Esophagus muscularis mucosa (tissue), 4 donors: ENCODE measurements at places on chromosomes 3 and 15. TPM values are rescaled to one million over a fixed set of nuclear protein-coding genes. Genes with fewer than 3 reads are reported as not detected.

DNA sequence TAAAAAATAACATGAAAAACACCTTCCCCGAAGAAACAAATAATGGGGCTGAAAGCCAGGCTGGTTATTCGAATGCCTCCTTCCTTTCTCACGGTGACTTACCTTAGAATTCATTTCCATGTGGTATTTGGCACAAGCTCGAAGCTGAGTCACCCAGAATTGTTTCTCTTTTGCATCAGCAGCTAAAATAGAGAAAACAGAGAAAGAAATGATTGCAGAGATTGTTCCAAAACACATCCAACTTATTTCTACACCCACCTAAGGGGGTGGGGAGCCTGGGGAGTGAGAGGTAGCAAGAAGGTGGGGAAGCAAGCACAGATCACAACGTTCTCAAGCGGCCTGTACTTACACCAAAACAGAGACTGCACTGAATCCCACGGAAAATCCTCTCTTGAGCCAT lies 104.7 kb downstream of the OSBPL10 start:
- H3K36me3 ChIP-seq = no peaks in the 10 kb centered on the region
- no peak for DNase-seq
- no peak overlapping the region for H3K27ac ChIP-seq
- H3K4me3 ChIP-seq = no peak overlapping the region

DNA sequence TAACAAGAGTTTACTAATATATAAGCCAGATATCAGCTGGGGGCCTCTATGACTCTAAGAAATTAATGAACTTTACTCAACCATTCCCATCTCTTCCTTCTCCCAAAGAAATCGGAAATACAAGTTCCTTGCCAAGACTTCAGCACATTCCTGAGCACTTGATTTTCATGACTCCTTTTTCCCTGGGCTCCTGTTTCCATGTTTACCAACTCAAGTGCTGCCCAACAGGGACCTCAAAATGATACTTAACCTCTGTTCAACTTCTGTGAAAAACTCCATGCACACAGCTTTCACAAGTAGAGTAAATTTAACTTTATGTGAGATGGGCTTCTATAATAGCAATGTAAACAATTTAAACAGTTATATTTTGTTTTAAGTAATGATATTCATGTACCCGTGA lies 315.8 kb upstream of the CDIN1 start:
- no peaks in the 10 kb centered on the region for H3K27me3 ChIP-seq
- DNase-seq = no peak
- H3K27ac ChIP-seq = no peak overlapping the region
- no peaks in the 10 kb centered on the region for H3K4me1 ChIP-seq
- no peaks in the 10 kb centered on the region for H3K36me3 ChIP-seq

GRCh38 chr3:99678023-99678422 lies 39.6 kb downstream of the COL8A1 start:
- H3K36me3 ChIP-seq = no peaks in the 10 kb centered on the region
- no peak overlapping the region for H3K4me3 ChIP-seq
- DNase-seq = no peak
- peaks cover 7% of the 10 kb centered on the region for H3K4me1 ChIP-seq
- H3K27ac ChIP-seq = peak overlapping the region; percentile 49

ZFYVE19 gene
- total RNA-seq = 36.8 TPM

TM4SF18 gene
- 8.0 TPM for total RNA-seq

C3orf80 gene
- total RNA-seq = 0.26 TPM

DNA sequence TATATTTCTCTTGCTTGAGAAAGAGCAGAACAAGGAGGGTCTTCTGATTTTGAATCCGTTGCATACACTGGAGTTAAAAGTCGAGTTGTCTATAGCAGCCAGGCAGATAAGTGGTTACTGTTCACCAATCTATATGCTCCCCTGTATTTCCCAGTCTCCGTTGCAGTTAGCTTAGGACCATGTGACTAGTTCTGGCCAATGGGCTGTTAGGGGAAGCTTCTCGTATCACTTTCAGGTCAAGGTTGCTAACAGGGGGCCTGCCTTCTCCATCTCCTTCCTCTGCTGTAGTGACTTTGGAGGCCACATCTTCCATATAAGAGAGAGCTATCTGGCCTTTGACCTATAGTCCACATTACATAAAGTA lies 188.5 kb upstream of the KBTBD8 start:
- no peak overlapping the region for H3K27ac ChIP-seq
- no peak for DNase-seq
- no peak overlapping the region for H3K4me3 ChIP-seq
- H3K4me1 ChIP-seq = peaks cover 10% of the 10 kb centered on the region
- H3K36me3 ChIP-seq = no peaks in the 10 kb centered on the region

- H3K27ac ChIP-seq = no peak overlapping the region
- H3K27me3 ChIP-seq = no peaks in the 10 kb centered on the region
- DNase-seq = no peak
- H3K4me1 ChIP-seq = peaks cover 9% of the 10 kb centered on the region
Observed at GRCh38 chr3:139675327-139675726, 2.4 kb downstream of the NMNAT3 start.

GRCh38 chr3:173396191-173397041 lies 1.1 kb upstream of the NLGN1 start:
- no peaks in the 10 kb centered on the region for H3K27me3 ChIP-seq
- H3K4me1 ChIP-seq = peaks cover 25% of the 10 kb centered on the region
- H3K36me3 ChIP-seq = no peaks in the 10 kb centered on the region
- DNase-seq = no peak

GRCh38 chr3:79414806-79415205 lies 353.0 kb downstream of the ROBO1 start:
- H3K27me3 ChIP-seq = no peaks in the 10 kb centered on the region
- no peak overlapping the region for H3K27ac ChIP-seq
- no peak overlapping the region for H3K4me3 ChIP-seq
- no peaks in the 10 kb centered on the region for H3K4me1 ChIP-seq
- no peaks in the 10 kb centered on the region for H3K36me3 ChIP-seq

RASGRP1 gene
- 0.42 TPM for total RNA-seq

- no peak overlapping the region for H3K27ac ChIP-seq
- H3K4me1 ChIP-seq = peaks cover 45% of the 10 kb centered on the region
- DNase-seq = no peak
- H3K36me3 ChIP-seq = no peaks in the 10 kb centered on the region
Observed at GRCh38 chr3:29764041-29764440, 483.2 kb downstream of the RBMS3 start.

DNA sequence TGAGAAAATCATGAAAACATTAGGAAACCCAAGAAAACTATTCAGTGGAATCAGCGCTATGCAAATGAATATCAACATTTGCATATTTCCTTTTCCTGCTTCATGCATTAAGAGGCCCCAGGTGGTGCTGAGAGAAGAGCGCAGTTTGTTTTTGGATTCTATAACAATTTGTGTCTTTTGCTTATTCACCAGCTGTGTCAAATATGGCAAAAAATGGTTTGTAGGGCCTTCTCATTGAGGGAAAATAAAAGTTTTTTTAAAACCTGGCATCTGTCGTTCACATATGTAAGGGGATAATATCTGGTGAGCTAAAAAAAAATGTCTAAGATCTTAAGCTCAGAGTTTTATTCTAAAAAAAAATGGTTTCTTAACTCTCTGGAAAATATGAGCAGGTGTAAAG lies 122.5 kb upstream of the ROBO2 start:
- H3K4me3 ChIP-seq = no peak overlapping the region
- no peaks in the 10 kb centered on the region for H3K36me3 ChIP-seq
- no peaks in the 10 kb centered on the region for H3K4me1 ChIP-seq
- H3K27me3 ChIP-seq = no peaks in the 10 kb centered on the region

- H3K27me3 ChIP-seq = no peaks in the 10 kb centered on the region
- H3K36me3 ChIP-seq = no peaks in the 10 kb centered on the region
- no peak overlapping the region for H3K4me3 ChIP-seq
- DNase-seq = no peak
Observed at GRCh38 chr3:175310046-175310445, 450.9 kb downstream of the NAALADL2 start.

ZPLD1 gene
- not detected for total RNA-seq
